ENCODE measurements at places on chromosomes 13 and 19. TPM values are rescaled to one million over a fixed set of nuclear protein-coding genes. Genes with fewer than 3 reads are reported as not detected.
A peak's percentile ranks its signal among the peaks of the same experiment; 100 is the strongest.

DNA sequence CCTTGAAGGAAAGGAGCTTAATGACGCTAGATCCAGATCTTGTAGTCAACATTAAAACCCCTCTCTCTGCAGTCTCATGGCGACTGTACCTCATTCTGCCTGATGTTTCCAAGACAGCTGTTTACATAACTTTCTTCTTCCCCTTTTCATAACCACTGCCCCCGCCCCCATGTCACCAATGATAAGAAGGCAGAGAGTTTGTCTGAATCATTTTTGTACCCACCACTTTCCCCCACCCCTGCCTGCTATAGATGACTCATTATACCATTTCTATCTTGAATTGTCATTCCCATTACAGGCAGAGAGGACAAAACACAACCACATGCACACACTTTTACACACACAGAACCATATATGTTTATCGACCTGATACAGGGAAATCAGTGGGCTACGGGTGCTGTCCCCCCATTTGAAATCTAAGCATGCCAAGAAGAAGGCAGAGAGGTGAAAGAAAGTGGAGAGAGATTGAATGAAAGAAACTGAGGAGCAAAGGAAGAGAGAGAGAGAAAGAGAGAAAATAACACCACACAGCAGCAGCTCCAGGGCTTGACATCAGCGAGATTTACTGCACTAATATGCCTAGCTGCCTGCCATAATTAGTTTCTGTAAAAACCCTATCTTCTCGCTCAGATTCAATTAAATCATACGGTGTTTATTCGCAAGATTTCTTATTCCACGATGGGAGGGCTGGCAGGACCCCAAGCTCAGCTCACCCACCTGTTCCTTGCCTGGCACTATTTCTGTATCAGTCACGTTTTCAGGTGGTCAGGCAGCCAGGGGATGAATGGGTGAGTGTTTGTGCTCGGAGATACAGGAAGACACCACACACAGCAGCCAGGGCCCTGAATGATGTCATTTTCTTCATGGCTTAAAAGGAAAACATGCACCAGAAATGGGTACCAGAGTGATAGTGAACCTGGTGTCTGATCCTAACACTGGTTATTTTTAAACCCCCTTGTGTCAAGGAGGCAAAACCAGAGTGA is 114.3 kb upstream of the SERP2 start:
- DNase-seq: no peak

GRCh38 chr13:101424381-101425155 is 8.3 kb upstream of the NALCN start:
- DNase-seq: no peak

DNA sequence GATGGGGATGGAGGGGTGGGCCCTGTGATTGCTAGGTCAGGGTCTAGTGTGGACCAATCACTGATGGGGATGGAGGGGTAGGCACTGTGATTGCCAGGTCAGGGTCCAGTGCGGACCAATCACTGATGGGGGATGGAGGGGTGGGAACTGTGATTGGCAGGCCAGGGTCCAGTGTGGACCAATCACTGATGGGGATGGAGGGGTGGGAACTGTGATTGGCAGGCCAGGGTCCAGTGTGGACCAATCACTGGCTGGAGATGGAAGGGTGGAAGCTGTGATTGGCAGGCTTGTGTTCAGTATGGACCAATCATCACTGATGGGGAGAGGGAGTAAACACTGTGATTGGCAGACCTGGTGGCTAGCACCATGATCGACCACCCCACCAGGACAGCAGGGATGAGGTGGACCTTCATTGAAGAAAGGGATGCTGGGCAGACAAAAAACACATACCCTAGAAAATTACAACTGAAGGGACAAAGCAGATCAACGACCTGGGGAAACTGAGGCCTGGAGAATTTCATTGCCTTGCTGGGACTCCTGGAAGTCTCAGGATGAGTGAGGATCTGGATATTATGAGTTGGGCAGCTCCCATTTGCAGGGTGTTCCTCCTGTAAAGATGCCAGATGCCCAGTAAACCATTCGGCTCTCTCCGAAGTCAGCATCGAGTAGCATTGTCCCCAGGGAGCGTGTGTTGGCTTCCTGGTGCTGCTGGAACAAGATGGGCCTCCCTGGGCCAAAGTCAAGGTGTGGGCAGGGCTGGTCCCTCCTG is 15.5 kb downstream of the TMPRSS9 start:
- no peak for DNase-seq

- no peak for DNase-seq
Observed at GRCh38 chr19:12162513-12162881, 399 bp upstream of the ZNF136 start.

DNA sequence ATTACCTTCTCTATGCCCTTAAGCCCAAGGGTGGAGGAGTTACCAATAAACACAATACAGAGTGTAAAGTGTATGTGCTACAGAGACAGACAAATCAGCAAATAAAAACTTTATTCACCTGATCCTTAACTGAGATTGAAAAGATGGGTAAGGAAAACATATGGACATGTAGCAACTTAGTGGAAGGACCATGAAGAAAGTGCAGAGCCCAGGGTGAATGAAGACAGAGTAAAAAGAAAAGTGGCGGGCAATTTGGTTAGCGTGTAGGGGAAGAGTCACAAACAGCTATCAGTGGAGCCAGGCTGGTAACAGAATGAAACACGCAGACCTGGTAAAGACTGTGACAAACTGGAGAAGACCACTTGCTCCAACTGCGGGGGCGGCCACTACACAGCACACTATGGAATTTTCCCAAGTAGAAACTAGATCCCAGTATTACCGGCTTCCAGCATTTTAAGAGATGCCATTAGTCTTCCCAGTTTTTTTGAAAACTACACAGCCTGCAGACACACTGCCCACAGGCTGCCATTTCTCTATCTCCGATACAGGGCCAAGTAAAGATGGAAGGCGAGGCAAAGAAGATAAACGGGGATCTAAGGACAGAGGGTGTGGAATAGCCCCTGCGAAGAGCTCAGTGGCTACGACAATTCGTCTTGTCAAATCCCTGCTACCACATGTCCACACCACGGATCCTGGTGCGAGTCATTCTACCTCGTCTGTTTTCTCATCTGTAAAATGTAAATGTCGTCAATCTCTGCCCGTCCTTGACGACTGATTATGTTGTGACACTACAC is 1.2 kb downstream of the UQCRFS1 start:
- DNase-seq: no peak

GRCh38 chr19:41428481-41428859 is 1.3 kb upstream of the B3GNT8 start:
- no peak for DNase-seq

The ZNF665 gene
- total RNA-seq: 4.3 TPM

DNA sequence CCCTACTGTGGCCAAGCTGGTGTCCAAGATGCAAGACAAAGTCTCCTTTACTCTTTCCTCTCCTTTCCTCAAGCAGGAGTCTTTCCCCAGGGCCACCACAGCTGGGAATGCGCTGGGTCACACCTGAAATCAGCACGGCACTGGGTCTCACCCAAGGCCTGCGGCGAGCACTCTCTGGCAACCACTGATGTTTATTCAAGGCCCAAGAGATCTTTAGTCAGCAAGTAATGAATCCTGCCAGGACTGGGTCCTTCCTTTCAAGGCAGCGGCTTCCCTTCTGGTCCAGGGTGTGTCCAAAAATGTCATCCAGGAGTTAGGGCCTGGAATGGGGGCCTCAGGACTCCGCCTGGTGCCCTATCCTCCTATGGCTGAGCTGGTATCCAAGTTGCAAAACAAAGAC is 24.1 kb downstream of the BLOC1S3 start:
- peak; percentile 34 for DNase-seq

The ACP7 gene
- total RNA-seq: 7.3 TPM

The TPTE2 gene
- total RNA-seq: not detected

The ZFP14 gene
- total RNA-seq: 12.0 TPM

DNA sequence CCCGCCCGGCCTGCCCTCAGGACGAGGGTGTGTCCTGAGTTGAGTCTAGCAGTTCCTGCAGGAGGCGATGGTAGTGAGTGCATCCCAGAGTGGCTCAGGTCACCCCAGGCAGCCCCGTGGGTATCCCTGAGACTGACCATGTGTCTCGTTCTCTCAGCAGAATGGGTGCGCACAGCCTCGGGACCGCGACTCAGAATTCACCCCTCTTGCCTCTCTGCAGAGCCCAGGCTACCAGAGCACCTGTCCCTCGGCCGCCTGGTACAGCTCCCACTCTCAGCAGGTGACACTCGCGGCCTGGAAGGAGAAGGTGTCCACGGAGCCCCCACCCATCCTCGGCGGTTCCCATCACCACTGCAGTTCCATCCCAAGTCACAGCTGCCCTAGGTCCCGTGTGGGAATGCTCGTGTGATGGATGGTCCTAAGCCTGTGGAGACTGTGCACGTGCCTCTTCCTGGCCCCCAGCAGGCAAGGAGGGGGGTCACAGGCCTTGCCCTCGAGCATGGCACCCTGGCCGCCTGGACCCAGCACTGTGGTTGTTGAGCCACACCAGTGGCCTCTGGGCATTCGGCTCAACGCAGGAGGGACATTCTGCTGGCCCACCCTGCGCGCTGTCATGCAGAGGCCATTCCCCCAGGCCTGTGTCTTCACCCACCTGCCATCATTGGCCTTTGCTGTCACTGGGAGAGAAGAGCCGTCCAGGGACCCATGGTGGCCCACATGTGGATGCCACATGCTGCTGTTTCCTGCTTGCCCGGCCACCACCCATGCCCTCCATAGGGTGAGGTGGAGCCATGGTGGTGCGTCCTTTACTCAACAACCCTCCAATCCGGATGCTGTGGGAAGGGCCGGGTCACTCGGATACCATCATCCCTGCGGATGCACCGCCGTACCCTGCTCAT is 87.1 kb upstream of the MCF2L start:
- DNase-seq: no peak

The CHST8 gene
- total RNA-seq: 9.9 TPM

The ZNF729 gene
- not detected for total RNA-seq

The ZNF548 gene
- 23.5 TPM for total RNA-seq

DNA sequence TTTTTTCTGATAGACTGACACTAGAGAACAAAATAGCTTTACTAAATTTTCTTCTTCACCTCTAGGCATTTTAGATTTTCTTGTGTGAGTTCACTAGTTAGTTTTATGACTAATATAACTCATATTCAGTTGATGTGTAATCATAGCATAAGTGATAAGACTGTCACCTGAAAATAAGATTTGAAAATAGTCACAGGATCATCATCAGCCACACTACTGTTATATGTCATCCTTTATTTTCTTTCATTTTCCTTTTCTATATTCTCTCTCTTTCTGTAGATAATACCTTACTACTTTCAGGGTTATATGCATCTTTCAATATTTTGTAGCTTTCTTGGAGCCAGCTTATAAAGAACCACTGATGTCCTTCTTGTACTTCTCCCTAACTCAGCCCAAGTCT is 292.6 kb downstream of the TDRD3 start:
- no peak for DNase-seq

- no peak for DNase-seq
Observed at GRCh38 chr19:9709305-9709704, 34.4 kb upstream of the ZNF562 start.

The MRPL34 gene
- total RNA-seq: 102 TPM

- no peak for DNase-seq
Observed at GRCh38 chr13:113903912-113904311, 40.0 kb upstream of the GAS6 start.

The ASPDH gene
- total RNA-seq: not detected

DNA sequence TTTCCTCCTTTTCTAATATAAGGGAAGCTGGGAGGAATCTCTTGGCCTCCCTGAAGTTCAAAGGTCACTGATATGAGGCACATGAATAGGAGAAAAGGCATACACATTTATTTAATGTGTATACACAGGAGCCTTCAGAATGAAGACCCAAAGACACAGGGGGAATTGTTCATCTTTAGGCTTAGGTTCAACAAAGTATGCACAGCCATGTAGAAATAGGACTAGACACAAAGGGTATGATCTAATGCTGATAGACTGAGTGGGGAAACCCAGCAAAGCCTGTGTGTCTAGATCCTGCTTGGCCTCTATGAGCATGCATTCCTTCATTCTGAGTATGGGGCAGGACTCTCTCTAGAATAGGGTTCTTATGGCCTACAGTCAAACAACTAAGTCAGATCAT is 177.1 kb upstream of the RFC3 start:
- DNase-seq: no peak

The SRRM5 gene
- total RNA-seq: 0.52 TPM

The PRKCG gene
- 0.09 TPM for total RNA-seq

The F10 gene
- 8.2 TPM for total RNA-seq

The ZNF728 gene
- 1.3 TPM for total RNA-seq

GRCh38 chr13:27973961-27974662 is 5.0 kb upstream of the CDX2 start:
- DNase-seq: no peak

- DNase-seq: no peak
Observed at GRCh38 chr13:20337884-20338551, 105.9 kb upstream of the GJB6 start.

The SGCG gene
- total RNA-seq: 0.20 TPM

All from mucosa of gallbladder (tissue), 1 donor.